ENCODE measurements at places on chromosomes 13 and 19.

DNA sequence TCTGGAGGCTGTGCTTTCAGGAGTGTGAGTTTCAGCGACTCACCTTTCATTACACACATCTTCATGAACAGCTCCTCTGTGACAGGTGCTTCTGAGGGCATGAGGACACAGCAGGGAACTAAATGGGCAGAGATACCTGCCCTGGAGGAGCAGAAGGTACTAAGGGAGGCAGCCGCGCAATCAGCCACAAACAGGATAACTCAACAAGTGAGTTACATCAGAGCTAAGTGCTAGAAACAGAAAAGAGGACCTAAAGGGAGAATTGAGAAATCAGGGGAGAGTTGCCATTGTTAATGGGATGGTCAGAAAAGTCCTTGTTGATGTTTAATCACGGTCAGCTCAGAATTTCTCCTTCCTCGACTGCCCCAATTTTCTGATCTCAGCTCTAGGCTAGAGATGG is 42.5 kb downstream of the SYDE1 start:
- DNase-seq: no peak

- peak; percentile 54 for DNase-seq
Observed at GRCh38 chr19:18683958-18684641, 620 bp downstream of the CRTC1 start.

DNA sequence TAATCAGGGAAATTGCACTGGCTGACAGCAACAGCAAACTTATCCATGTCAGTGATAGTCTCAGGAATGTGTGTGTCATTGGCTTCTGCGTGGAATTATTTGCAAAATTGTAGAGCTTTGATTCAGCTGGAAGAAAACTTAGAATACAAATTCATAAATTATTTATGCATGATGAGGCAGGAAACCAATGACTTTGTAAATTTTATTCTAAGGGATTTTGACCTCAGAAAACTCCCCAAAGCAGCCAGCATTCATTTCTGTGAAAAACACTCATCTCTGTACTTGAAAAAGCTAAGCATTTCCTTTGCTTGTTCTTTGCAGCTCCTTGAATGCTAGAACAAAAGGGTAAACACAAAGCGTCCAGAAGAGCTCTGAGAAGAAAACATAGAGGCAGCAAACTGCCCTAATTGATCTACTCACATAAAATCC is 162.4 kb downstream of the DCT start:
- no peak for DNase-seq

- DNase-seq: no peak
Observed at GRCh38 chr13:63345835-63346234, 1930.2 kb upstream of the PCDH20 start.

DNA sequence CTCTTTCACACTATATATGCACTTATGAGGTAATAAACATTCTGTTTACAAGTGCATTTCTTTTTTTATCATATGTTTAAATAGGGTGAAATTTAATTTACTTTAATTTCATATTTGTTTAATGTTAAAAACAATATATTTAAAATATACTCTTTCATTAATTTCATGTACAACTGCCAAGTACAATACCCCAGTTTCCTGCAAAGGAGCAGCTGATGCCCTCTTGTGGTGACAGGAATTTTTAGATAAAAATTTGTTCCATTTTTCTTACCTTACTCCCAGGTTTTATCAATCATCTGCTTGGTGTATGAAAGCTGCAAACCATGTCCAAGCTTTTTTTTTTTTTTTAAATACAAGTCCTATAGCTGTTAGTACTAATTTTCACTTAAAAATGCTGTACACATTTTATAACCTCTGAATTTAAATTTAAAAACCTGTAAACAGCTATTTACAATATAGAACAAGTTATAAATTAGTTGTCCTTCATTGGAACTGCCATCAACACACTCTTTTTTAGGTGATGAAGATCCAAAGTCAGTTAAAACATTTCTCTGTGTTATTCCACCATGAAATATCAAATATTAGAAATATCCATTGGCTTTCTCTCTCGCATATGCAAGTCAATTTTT is 4.9 kb downstream of the PCDH20 start:
- DNase-seq: no peak

DNA sequence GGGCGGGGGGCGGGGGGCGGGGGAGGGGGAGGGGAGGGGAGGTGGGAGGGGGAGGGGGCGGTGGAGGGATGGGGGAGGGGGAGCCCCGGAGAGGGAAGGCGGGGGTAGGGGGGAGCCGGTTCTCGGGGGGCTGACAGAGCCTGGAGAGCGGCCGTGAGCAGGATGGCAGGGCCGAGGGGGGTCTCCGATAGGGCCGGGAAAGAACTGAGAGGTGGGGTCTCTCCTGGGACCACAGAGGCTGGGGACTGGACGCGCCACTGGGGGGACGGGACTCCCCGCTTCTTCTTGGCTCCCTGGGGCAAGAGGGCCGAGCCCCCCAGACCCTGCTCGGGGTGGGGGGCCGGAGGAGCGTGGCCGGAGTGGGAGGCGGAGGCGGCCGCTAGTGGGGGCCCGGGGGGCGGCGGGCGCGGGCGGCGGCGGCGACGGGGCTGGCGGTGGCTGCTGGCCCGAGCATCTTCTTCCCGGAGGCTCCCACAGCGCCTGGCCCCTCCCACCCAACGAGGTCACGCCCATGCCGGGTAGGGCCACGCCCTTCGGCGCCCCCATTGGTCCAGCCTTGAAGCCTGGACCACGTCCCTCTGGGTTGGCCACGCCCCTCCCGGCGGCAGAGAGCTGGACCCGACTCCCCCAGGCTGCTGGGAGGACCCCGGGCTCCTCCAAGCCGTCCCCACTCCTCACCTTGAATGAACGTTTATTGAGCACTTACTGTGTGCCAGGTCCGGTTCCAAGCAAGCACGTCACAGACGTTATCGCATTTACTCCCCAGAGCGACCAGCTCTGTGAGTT is at the start of gene NOVA2:
Gene NOVA2, minus strand, starts transcription at position 313 of the 786 bp plus-strand sequence. CDS start 514 bp downstream, outside the sequence.
- peak; percentile 45 for DNase-seq

DNA sequence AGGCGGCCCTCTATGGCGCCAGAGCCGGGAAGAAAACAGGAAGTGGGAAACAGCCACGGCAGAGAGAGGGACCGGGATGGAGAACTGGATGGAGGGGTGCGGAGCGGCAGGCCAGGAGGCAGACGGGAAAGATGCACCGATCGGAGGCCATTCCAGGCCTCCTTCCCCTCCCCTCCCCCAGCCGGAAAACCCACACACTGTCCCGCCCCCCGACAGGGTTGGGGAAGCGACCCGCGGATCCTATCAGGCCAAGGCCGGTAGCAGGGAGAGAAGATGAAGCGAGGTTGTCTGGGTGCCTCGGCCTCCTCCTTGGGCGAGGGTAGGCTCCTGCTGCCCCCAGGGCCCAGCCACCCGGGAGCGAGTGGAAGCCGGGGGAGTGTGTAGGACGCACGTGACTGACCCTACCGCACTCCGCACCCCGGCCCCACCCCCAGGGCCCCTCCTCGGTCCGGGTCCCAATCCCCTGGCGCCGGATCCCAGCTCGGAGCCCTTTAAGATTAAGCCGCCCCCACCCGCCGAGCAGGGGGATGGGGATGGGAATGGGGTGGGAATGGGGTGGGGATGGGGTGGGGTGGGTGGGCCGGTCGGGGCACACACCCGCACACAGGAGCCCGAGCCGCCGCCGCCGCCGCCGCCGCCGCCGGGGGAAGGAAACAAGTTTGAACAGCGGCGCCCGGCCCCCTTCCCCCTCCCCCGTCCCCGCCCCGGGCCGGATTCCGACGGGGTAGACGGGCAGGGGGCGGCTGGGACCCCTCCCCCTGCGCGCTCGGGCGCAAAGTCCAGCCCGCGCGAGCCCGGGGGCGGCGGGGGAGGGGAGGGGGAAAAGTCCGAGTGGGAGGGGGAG is 1.5 kb downstream of the ERF start:
- peak; percentile 63 for DNase-seq

DNA sequence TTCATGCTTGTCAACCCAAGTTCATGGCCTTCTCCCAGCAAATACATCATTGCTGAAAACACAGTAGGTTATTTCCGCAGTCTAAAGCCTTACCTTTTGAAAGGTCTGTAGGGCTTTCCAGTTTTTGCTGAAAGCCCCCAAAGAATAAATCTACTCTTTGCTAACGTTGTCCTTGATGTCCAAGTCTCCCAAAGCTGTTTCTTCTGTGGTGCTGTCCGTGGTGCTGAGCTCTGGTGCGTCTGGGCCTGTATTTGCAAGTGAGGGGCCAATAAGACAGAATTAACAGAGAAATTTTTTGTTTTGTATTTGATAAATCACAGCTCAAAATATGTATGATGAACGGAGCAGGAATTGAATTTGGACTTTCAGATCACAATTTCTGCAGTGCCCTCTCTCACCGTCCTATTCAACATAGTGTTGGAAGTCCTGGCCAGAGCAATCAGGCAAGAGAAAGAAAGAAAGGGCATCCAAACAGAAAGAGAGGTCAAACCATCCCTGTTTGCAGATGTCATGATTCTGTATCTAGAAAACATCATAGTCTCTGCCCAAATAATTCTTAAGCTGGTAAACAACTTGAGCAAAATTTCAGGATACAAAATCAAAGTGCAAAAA is 9.8 kb upstream of the LGALS16 start:
- no peak for DNase-seq

GRCh38 chr19:1295169-1296012 is 9.7 kb downstream of the EFNA2 start:
- DNase-seq: no peak

DNA sequence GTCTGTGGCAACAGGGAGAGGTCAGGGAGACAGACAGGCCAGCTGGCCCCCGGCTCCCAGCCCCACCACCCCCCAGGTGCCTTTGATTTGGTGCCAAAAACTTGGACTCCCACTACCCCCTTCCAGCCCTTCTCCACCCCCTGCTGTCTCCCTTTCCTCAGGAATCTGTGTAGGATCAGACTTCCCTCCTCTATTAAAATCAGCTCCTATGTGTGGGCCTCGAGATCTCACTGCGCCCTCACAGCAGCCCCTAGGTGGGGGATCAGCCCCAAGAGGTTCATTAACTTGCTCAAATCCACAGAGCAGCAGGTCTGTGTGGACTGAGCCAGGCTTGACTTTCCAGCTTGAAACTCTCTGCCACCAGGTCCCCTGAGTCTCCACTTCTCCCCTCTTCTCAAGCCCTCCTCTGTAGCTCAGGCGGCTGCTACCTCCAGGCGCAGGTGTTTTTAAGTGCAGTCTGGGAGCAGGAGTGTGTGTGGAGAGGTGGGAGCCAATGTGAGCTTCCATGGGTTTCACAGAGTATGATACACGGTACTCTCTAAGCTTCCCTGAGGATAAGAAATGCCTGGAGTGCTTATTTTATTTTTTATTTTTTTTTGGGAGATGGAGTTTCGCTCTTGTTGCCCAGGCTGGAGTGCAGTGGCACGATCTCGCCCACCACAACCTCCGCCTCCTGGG is 1.7 kb downstream of the GAPDHS start:
- no peak for DNase-seq

DNA sequence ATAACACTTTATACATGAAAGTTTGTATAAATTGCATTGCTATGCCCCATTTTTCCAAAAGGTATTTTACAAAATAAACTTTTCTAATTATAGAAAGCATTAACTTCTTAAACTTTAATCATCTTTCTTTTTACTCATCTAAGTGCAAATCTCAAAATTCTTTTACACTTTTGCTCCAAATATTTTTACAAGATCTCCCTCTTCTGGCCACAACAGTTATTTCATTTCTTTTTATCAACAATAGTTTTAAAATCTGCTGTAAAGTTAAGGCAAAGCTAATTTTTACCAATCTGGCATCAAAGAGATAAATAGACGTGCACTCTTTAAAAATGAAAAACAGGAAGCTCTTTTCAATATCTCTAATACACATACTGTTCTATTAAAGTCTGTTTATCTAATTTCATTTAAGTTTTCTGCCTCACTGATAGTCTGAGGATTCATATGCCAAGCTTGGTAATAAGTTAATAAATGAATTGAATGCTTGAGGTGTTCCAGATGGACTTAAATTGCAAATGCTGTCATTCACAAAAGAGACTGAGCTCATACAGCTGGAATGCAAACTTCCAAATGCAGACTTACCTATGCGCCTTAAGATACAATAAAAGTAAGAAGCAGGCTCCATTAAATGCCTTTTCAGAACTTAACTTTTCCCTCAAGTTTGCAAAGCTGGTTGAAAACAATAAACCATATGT is 583.0 kb upstream of the ATXN8OS start:
- no peak for DNase-seq

DNA sequence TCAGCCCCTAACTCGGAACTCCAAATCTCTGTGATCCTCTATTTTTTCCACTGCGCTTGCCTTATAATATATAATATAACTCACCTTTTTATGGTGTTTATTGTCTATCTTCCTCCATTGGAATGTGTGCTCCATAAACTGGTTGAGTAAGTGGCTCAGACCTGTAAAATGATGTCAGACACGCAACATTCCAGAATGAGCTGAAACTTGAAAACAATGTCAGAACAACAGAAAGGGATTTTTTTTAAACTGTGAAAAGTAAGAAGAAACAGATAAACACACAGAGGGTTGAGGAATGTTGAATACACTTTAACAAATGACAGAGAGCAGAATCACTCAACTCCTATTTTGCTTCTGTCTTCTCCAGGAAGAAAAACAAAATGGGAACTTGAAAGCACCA is 19.1 kb upstream of the FAM216B start:
- no peak for DNase-seq

DNA sequence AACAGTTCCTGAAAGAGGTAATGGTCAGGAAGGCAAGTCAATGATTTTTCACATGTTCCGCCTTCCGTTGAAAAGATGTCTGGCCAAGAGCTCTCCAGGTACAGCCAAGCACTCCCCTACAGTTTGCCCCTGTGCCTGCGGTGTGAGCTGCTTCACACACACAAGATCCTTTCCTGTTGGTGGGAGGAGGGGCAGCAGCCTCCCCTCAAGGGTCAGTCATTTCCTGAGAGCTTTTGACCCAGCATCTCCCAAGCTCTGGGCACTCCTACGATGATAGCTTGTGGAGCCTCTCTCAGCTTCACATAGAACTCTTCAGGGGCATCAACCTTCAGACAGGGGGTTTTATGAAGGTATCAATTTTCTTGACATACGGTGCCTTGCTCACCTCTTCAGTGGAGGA is 86.9 kb downstream of the DOCK9 start:
- DNase-seq: no peak

GRCh38 chr19:35717665-35718344 is at the start of gene KMT2B:
Gene KMT2B, plus strand, starts transcription at chr19:35718003. Its CDS starts 16 bp downstream, at chr19:35718019.
- DNase-seq: no peak

- DNase-seq: no peak
Observed at GRCh38 chr13:80881034-80881433, 540.1 kb upstream of the SPRY2 start.

- DNase-seq: no peak
Observed at GRCh38 chr13:46340631-46341111, 46.4 kb downstream of the RUBCNL start.

GRCh38 chr13:109496216-109496615 is 290.2 kb downstream of the IRS2 start:
- DNase-seq: no peak

Data from pancreas (tissue), 10 donors.